Astrocyte of the hippocampus (primary cell): ENCODE measurements at places on chromosomes 2 and 18.

GRCh38 chr2:196431076-196431475 is 208.4 kb upstream of the CCDC150 start:
- no peak for DNase-seq

DNA sequence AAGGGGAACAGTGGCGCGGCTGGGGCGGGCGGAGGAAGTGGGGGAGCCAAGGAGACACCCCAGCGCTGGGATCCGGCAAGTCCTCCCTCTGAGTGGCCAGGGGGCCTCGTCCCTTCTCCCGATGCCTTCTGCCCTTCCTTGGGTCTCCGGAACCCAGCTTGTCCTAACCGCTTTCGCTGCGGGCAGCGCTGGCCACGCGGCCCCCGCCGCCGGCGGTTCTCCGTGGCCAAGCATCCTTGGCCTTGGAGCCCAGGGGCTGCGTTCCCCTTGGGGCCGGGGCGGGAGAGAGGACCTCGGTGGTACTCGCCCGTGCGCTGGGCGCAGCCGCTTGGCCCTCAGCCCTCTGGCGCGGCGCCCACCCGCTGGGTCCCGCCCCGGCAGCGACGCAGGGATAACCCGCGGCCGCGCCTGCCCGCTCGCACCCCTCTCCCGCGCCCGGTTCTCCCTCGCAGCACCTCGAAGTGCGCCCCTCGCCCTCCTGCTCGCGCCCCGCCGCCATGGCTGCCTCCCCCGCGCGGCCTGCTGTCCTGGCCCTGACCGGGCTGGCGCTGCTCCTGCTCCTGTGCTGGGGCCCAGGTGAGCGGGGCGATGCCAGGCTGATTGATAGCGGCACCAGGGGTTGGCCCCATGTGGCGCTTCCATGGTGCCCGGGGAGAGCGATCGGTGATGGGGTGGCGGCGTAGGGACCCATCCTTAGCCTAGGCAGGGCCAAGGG is 128.7 kb downstream of the UXS1 start:
- DNase-seq, result peak; percentile 43

DNA sequence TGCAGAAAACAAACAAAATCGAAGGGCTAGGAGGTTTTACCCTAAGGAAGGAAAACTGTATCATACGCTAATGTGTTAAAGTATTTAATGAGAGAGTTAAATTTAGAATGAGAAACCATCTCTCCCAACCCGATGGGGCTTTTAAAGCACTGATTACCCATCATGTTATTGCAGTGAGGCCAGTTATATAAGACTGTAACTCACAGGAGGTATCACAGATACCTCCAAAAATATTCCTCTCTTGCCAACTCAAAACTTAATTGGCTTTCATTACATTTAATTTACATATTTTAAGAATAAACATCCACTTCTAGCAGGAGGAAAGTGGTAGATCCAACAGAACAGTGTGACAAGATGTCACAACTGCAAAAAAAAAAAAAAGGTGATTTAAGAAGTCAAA is 56.3 kb downstream of the RPL31 start:
- DNase-seq, result no peak

DNA sequence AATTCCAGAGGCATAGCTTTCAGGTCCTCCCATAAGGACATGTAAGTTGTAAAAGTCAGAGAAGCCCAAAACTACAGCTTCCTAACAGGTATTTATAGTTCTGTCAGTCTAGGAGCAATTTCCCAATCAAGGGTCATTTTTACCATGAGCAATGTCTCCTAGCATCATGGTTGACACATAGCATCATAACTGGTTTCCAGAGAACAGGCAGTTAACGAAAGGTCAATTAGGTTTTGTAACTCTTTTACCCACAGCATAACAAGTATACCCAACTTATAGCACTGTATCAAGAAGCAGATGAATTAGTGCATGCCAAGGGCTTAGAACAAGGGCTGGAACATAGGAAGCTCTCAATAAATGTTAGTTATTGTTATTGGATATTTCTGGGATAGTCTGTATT is 110.1 kb downstream of the MREG start:
- no peak for DNase-seq

DNA sequence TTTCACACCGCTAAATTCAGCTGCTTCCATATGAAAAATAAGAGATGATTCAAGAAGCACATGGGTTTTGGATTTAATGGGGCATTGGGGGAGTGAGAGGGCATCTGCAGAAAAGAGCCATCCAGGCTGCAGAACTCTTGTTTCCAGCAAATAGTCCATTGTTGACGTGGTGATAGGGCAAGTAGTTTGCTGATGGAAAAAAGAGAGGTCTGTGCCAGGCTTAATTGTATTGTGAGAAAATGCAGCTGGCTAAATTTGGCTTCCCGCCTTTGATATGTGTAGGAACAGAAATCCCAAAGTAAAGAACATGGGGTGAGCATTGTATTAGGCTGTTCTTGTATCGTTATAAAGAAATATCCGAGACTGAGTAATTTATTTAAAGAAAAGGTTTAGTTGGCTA is 199.5 kb downstream of the SETBP1 start:
- no peak for DNase-seq

DNA sequence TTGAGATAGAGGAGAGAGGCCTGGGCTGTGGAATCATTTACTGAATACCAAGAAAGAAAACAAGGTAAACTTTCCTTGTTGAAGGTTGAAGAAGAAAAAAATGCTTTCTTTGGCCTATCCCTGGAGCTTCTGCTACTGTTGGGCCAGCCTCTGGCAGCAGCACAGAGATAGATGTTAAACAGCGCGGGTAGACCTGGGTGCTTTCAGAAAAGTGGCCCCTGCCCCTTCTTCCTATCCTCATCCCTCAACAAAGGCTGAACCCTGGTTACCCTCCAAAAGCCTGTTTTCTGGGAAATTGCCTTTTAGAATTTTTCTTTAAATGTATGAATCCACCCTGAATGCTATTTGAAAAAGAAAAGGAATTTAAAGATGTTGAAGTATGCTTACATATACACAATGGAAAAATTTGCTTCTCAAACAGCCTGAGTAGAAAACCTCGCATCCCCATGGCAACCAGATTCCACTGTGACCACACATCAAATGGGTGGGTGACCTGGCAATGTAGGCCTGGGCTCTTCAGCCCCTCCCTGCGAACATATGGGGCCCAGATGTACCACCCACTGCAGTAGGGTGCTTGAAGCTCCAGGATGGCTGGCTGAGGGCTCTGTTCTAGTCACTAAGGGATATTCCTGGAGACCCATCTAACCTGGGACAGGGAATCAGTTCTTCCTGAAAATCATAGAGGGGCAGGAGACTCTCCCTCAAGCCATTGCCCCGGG is 23.4 kb upstream of the CHRNA1 start:
- DNase-seq, result peak; percentile 99

DNA sequence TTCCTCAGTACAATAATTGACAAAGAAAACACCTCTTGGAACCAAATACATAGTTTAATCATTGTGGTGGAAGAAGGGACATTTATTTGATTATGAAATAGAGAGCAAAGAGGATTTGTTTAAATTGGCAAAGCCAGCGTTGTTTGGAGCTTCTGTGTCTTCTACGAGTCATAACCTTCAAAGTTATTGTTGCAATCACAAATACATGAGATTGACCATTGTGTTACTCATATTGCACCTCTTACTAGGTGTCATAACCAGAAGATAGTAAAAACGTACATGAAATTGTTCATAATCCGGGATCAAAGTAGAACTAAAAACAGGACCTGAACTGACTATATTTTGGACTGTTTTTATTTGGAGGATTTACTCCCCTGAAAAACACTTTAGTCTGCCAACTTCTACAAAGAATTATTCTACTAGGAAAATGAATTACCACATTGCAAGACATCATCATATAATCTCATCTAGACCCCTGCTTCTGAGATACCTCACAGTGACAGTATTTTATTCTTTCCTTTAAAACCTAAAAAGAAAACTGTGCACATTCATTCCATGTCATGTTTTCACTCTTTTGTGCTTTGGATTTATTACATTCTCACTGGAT is 151.7 kb upstream of the KLF7 start:
- DNase-seq, result no peak

GRCh38 chr18:44943311-44943881 is 262.7 kb downstream of the SETBP1 start:
- peak; percentile 95 for DNase-seq

GRCh38 chr2:241559323-241560161 is 997 bp downstream of the BOK start:
- peak; percentile 82 for DNase-seq

DNA sequence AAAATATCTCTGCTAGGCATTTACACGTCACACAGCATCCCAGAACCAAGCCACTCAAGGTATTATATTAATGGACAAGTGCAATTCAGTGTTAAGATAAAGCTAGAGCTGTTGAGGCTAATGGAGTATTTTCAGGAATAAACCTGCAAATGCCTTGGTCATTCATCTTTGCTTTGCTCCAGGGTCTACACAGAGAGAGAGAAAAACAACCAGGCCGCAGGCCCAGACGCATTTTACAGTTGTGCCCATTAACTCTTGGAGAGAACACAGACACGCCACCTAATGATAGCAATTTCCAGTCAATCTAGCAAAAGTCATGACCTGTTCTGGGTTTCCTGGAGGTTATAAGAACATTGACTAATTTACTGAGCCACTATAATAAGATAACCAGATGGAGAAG is 829.3 kb downstream of the LRRTM4 start:
- no peak for DNase-seq

GRCh38 chr2:60963190-60963589 is 54.3 kb upstream of the PEX13 start:
- no peak for DNase-seq

DNA sequence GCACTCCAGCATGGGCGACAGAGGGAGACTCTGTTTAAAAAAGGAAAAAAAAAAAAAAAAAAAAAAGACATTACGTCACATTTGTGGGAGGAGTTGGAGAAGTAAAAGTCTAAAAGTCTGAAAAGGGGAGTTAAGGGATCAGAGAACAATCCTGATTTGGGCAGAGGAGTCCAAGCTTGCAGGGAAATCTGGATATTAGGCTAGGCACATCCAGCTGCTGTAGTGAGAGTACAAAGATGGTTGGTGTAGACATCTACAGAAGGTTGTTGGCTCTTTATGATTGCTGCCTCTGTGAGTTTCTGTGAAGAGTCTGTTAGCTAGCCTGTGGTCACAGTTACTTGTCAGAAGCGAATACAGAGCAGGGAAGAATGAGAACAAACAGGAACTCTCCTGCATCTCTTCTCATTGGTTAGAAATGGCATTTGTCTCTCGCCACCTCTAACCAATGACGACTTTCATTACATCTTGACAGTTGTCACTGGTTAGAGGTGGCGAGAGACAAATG is 3.3 kb upstream of the OSBPL6 start:
- DNase-seq, result no peak

DNA sequence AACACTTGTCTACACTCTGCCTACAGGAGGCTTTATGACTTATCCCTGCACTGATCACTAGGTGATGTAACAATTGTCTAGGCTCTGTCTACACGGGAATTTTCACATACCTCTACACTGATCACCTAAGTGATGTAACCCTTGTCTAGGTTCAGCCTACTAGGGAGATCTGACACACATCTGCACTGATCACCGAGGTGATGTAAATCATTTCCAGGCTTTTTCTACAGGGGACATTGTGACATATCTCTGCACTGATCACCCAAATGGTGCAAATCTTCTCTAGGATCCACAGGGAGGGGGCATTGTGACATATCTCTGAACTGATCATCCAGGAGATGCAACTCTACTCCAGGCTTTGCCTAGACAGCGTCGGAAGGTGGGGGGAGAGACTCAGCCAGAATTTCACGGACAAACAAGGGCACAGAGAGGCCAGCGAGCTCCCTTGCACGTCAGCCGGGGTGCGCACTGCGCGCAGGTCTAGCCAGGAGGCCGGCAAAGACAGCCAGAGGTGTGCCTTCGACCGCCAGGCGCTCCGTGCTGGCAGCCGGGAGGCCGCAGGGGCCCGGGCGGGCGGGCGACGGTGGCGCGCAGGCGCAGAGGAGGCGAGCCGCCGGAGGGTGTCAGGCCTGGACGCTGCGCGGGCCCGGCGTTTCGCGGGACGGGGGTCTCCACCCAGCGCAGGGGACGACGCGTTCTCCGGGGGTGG is 46.9 kb upstream of the USP14 start:
- DNase-seq, result peak; percentile 87

GRCh38 chr2:65504814-65505697 is 72.7 kb upstream of the SPRED2 start:
- no peak for DNase-seq

DNA sequence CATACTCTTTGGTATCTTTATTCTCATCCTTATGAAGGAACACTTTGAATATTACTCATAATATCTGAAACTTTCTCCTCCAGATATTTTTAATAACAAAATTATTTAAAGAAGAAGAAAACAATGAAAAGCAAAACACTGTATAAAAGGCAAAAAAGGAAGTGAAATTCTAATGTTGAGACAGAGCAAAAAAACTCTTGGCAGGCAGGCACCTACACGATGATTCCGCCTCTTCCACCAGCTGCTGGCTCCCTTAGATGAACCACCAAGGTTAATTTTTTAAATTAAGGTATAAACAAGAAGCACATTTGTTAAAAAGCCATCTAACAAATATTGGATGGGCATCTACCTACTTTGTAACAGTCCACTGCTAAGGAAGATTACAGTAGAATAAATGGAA is 434.7 kb downstream of the EPHA4 start:
- DNase-seq, result no peak

DNA sequence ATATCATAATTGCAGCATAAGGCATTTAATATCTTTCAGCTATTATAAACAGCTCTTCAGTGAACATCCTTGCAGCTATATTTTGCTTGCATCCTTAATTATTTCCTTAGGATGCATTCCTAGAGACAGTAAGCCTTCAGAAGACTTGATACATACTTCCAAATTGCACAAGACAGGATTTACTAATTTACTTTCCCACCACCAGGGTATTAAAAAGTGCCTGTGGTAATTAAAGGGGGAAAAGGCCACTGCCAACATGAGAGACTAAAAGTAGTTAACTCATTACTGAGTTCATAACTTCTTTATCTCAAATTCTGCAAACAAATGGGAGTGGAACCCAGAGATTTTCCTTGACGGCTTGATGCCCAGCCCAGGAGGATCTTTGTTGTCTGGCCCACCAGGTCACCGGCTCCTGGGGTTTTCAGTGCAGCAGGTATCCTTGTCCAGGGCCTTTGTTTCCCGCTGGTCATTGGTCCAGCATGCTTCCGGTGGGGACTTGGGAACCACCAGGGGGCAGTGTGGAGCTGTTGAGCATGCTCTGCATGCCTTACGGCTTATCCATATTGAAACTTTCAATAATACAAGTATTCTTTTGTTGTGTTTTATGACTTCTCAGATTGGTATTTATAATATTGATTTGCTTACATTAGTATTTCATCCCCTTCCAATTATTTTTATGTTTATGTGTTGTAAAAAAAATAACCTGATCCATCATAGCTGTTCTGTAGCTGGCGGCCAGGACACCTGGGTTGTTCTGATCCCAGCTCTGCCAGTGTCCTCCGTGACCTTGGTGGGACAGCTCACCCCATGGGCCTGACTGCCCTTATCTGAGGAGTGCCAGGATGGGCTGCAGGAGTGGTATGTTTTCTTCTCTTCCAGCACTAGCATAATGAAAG is 61.4 kb downstream of the TGOLN2 start:
- DNase-seq, result peak; percentile 58
